ENCODE measurements at places on chromosomes 12 and 14. TPM values are rescaled to one million over a fixed set of nuclear protein-coding genes. Genes with fewer than 3 reads are reported as not detected.

DNA sequence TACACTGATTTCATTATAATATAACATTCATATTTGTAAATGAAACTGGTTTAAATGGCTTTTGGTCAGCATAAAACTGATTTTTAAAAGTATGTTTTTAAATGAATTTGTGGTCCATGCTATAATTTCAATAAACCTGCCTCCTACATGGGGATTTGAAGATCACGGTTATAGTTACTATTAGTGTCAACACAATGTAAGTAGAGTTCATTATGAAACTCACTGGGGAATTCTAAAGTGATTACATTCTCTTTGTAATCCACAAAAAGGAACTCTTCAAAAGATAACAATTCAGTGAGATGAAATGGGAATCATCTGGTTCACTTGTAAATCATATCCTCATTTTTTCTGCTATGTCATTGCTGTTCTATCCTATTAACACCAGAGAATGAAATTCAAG lies 204.5 kb upstream of the G2E3 start:
- H3K27ac ChIP-seq, result no peak overlapping the region
- no peak overlapping the region for H3K4me3 ChIP-seq
- no peak for DNase-seq
- no peaks in the 10 kb centered on the region for H3K4me1 ChIP-seq
- H3K27me3 ChIP-seq, result no peaks in the 10 kb centered on the region

The RNASE4 gene
- total RNA-seq, result 80.3 TPM

- H3K4me3 ChIP-seq, result no peak overlapping the region
- H3K36me3 ChIP-seq, result no peaks in the 10 kb centered on the region
- H3K27ac ChIP-seq, result no peak overlapping the region
- H3K27me3 ChIP-seq, result no peaks in the 10 kb centered on the region
- peaks cover 11% of the 10 kb centered on the region for H3K4me1 ChIP-seq
Measured at GRCh38 chr12:122184517-122184916, 1.6 kb downstream of the LRRC43 start.

- H3K4me1 ChIP-seq, result no peaks in the 10 kb centered on the region
- H3K27me3 ChIP-seq, result peaks cover 19% of the 10 kb centered on the region
- H3K27ac ChIP-seq, result no peak overlapping the region
- no peaks in the 10 kb centered on the region for H3K36me3 ChIP-seq
- H3K4me3 ChIP-seq, result no peak overlapping the region
Measured at GRCh38 chr12:111311011-111311410, 57.9 kb downstream of the PHETA1 start.

DNA sequence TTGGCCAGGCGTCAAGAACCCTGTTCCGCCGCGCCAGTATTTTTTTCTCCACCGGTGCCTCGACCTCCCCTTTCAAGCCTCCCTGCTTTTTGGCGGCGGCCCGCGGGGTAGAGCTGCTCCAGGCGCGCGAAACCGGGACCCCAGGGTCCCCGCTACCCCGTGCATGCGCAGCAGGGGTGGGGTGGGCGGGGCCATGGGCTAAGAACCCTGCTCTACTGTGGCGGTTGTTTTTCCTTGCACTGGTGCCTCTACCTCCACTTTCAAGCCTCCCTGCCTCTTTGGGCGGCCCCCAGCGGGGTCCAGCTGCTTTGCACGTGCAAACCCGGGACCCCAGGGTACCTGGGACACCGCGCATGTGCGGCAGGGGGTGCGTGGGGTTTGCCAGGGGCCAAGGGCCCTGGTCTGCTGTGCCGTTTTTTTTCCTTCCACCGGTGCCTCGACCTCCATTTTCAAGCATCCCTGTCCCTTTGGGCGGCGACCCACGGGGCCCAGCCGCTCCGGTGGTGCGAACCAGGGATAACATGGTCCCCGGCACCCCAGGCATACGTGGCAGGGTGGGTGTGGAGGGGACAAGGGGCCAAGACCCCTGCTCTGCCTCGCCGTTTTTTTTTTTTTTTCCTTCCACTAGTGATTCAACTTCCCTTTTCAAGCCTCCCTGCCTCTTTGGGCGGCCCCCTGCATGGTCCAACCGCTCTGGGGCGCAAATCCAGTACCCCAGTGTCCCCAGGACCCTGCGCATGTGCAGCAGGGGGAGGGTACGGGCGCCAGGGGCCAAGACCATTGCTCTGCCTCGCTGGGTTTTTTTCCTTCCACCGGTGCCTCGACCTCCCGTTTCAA lies 326.8 kb downstream of the ALG10 start:
- peaks cover 9% of the 10 kb centered on the region for H3K27me3 ChIP-seq
- H3K36me3 ChIP-seq, result no peaks in the 10 kb centered on the region
- DNase-seq, result no peak
- H3K27ac ChIP-seq, result no peak overlapping the region

GRCh38 chr12:20549108-20549719 lies 145.9 kb upstream of the SLCO1C1 start:
- peaks cover 40% of the 10 kb centered on the region for H3K4me1 ChIP-seq
- H3K27me3 ChIP-seq, result no peaks in the 10 kb centered on the region

DNA sequence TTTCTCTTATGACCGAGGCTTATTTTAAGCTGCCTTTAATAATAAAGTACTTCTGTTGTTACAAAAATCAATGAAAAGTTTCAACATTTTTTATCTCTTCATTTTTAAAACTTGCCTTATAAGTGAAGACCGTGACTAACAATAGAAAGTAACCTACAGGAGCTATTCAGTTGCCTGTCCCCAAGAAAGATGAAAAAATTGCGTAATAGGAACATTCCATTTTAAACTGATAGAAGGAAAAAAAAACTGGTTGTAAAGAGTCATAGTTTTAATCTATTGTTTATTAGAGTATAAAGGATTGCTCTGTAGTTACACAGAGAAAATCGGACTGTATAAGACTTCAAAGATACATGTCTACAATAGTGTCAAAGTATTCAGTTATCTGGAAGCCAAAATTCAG lies 83.3 kb downstream of the DAAM1 start:
- H3K4me1 ChIP-seq, result no peaks in the 10 kb centered on the region

DNA sequence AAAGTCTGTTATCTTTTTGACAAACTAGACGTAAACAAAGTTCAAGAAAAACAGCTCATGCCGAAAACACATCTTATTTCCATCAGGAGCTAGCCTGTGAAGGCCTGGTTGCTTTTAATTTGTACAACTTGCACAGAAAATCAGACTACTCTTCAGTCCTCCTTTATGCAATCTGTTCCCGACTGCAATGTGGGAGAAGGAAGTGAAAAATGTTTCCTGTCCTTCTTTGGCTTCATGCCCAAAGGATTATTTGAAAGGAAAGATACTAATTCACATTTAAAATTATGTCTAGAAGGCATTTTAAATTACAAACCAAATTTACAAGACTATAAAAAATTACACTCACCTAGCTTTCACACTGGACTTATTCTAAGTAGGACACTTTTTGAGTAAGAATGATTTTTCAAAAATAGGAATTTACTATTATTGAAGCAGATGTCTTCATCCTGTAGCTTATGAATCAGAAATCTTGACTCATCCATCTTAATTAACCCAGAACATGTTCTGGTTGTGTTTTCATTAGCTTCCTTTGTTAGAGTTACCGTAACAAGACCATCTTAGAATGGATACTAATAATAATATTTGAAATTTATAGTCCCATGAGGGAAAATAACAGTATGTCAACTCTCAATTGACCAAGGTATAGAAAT lies 272.6 kb downstream of the PRKD1 start:
- H3K4me3 ChIP-seq, result no peak overlapping the region
- H3K36me3 ChIP-seq, result no peaks in the 10 kb centered on the region
- no peaks in the 10 kb centered on the region for H3K4me1 ChIP-seq

The DHRS2 gene
- total RNA-seq, result not detected

GRCh38 chr14:102464846-102465341 lies 44.7 kb downstream of the ANKRD9 start:
- H3K36me3 ChIP-seq, result peaks cover 38% of the 10 kb centered on the region
- no peaks in the 10 kb centered on the region for H3K4me1 ChIP-seq
- DNase-seq, result no peak
- H3K27me3 ChIP-seq, result no peaks in the 10 kb centered on the region
- no peak overlapping the region for H3K27ac ChIP-seq

GRCh38 chr12:7217475-7218069 lies 28.1 kb downstream of the PEX5 start:
- H3K27ac ChIP-seq, result no peak overlapping the region
- H3K4me3 ChIP-seq, result no peak overlapping the region
- no peaks in the 10 kb centered on the region for H3K27me3 ChIP-seq
- no peak for DNase-seq
- no peaks in the 10 kb centered on the region for H3K36me3 ChIP-seq
- no peaks in the 10 kb centered on the region for H3K4me1 ChIP-seq

DNA sequence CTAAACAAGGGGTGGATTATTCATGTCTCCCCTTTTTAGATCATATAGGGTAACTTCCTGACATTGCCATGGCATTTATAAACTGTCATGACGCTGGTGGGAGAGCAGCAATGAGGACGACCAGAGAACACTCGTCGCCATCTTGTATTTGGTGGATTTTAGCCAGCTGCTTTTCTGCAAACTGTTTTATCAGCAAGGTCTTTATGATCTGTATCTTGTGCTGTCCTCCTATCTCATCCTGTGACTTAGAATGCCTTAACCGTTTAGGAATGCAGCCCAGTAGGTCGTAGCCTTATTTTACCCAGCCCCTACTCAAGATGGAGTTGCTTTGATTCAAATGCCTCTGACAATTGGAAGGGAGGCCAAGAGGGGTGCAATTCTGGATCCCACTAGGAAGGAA lies 5.8 kb upstream of the CCDC63 start:
- no peaks in the 10 kb centered on the region for H3K4me1 ChIP-seq
- no peak overlapping the region for H3K27ac ChIP-seq
- H3K4me3 ChIP-seq, result no peak overlapping the region
- DNase-seq, result no peak

DNA sequence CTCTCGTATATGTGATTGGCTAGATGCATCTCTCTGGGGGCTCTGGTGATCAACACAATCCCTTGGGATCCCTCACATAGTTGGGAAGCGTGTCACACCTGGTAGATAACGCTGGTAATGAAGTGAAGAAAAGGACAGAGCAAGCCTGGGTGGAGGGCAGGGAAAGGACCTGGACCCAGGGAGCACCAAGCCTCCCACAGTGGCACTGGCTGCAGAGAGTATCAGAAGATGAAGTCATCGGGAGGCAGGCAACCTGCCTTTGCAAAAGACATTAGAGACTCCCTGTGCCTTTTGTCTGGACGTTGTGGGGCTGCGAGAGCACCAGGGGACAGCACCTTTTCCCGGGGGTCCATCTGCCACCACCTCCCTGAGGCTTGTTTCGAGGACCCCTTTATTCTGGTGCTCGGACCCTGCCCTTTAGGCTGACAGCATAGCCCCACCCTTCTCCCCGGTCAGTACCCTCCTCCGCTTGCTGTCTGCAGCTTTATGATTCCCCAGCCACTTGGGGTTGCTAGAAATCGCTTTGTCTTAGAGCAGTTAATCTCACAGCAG lies 116.4 kb downstream of the EML1 start:
- H3K27me3 ChIP-seq, result no peaks in the 10 kb centered on the region
- DNase-seq, result no peak
- H3K4me3 ChIP-seq, result no peak overlapping the region
- H3K4me1 ChIP-seq, result no peaks in the 10 kb centered on the region
- H3K27ac ChIP-seq, result no peak overlapping the region

The HCAR2 gene
- total RNA-seq, result 0.36 TPM

- no peaks in the 10 kb centered on the region for H3K36me3 ChIP-seq
- no peak for DNase-seq
- no peaks in the 10 kb centered on the region for H3K4me1 ChIP-seq
- H3K4me3 ChIP-seq, result no peak overlapping the region
- H3K27ac ChIP-seq, result no peak overlapping the region
- H3K27me3 ChIP-seq, result peaks cover 6% of the 10 kb centered on the region
Measured at GRCh38 chr14:88272390-88273269, 50.4 kb downstream of the KCNK10 start.

The CYP46A1 gene
- total RNA-seq, result 0.36 TPM

DNA sequence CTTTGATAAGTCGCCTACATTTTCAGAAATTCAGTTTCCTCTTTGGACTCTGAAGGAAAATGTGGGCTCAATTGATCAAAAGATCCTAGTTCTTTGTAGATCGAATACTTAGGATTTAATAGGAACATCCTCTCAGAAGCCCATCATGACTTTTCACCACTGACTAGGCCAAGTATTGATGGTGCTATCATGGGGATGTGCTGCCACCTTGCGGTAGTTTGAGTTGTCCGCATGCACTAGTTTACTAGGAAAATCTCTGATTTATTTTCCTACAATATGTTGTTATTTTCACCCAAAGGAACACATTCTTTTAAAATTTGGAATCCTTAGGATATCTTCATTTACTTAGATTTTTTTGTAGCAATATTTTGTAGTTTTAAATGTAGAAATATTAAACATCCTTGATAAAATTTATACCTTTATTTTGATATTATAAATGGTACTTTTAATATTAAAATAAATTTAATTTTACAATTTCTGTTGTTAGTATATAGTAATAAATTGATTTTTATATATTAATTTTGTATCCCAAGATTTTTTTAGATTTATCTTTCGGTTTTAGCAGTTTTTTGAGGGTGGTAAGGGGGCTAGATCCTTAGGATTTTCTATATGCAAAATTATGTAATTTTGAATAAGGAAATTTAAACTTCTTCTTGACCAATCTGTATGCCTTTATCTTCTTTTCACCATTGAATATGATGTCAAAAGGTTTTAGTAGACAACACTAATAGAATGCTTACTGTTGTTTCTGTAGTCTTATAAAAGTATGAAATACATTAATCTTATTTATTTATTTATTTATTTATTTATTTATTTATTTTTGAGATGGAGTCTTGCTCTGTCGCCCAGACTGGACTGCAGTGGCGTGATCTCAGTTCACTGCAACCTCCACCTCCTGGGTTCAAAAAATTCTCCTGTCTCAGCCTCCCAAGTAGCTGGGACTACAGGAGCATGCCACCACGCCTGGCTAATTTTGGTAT lies 52.9 kb upstream of the OR9K2 start:
- H3K4me3 ChIP-seq, result no peak overlapping the region
- no peaks in the 10 kb centered on the region for H3K4me1 ChIP-seq
- no peaks in the 10 kb centered on the region for H3K27me3 ChIP-seq
- H3K36me3 ChIP-seq, result no peaks in the 10 kb centered on the region

DNA sequence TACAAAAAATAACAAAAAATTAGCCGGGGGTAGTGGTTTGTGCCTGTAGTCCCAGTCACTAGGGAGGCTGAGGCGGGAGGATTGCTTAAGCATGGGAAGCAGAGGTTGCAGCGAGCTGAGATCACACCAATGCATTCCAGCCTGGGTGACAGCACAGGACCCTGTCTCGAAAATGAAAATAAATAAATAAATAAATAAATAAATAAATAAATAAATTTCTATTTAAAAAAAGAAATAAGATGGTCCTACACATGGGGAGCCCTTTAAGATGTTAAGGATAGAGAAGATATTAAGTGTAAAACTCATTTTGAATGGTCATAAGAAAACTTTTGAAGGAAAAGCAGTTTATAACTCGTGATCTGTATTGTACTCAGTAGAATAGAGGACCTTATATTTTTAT lies 8.2 kb upstream of the MRPL42 start:
- no peaks in the 10 kb centered on the region for H3K4me1 ChIP-seq
- no peak overlapping the region for H3K27ac ChIP-seq
- H3K36me3 ChIP-seq, result no peaks in the 10 kb centered on the region
- no peak for DNase-seq
- H3K4me3 ChIP-seq, result no peak overlapping the region
- H3K27me3 ChIP-seq, result no peaks in the 10 kb centered on the region

DNA sequence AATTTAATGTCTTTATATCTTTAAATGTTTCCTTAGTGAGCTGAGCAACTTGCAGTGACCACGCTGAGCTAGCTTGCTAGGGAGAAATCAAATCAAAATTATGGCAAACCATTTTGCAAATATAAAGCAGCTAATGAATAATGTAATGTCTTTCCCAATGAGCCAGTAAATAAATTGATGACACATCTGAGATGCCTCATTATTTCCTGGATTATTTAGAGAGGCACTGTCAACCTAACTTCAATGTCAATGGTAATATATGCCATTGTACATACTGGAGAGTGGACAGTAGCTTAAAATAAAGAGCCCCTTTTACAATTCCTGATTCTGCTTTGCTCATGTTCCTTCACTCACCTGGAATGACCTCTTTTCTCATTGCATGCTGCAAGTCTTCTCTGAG lies 182.6 kb downstream of the PHLDA1 start:
- DNase-seq, result no peak
- no peaks in the 10 kb centered on the region for H3K36me3 ChIP-seq
- H3K4me3 ChIP-seq, result no peak overlapping the region
- H3K27me3 ChIP-seq, result no peaks in the 10 kb centered on the region
